ENCODE measurements at places on chromosomes 5 and 9.
A peak's percentile ranks its signal among the peaks of the same experiment; 100 is the strongest.

DNA sequence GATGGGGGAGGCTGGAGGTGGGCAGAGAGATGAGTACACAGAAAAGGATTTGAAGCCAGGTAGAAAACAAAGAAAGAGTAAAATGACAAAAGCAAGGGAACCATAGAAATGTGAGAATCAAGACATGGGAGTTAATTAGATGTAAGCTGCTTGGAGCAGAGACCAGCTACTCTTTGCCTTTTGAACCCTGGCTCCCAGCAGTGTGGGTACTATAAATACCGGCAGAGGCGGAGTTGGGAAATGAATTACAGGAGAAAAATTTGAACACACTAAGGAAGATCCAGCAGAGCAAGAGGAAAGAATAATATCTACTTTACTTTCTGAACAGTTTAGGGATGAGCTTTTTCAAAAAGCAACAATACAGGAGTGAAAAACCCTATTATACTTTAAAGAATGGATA lies 36.5 kb downstream of the KIF24 start:
- DNase-seq, result no peak

DNA sequence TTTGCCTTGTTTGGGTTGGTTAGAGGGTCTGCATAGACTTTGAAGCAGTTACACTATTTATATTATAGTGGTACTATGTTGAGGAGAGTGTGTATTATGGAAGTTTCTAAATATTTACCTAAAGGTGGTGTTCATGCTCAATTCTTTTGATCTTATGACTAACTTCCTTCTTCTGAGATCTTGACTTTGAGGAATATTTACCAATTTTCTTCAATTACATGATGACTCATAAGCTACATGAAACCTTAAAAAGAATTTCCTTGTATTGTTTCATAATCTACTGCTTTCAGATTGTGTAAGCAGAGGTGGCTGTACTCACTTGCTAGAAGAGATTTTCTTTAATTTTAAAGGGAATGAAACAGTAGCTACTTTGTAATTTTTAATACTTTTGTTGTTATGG lies 276.1 kb downstream of the TAF11L14 start:
- peak; percentile 57 for DNase-seq

GRCh38 chr9:93586290-93587057 lies 10.1 kb downstream of the PHF2 start:
- DNase-seq, result no peak

DNA sequence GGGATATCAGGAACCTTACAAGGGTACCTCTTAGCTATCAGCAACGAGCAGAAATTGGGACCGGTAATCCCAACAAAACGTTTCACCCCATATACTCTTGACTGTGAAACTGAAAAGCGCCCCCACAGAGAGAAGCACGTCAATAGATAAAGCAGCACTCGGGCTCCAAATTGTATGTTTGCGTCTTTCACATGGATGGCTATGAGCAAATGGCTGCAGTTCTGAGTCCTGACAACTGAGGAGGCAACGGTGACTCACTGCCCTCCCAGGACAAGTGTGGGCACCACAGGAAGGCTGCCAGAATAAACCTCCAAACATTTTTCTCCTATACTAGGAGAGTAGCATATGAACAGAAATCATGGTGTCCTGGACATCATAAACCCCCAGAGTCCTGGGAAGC lies 36.6 kb downstream of the SEMA4D start:
- DNase-seq, result no peak

GRCh38 chr9:101705135-101705661 lies 33.2 kb downstream of the GRIN3A start:
- peak; percentile 87 for DNase-seq

- no peak for DNase-seq
Observed at GRCh38 chr5:58066557-58066956, 393.3 kb downstream of the PLK2 start.

- no peak for DNase-seq
Observed at GRCh38 chr5:38420246-38420645, 136.2 kb downstream of the LIFR start.

- no peak for DNase-seq
Observed at GRCh38 chr9:134619983-134620661, 21.5 kb upstream of the COL5A1 start.

GRCh38 chr5:179900711-179901110 lies 7.0 kb downstream of the TBC1D9B start:
- DNase-seq, result no peak

GRCh38 chr9:37953775-37954437 lies 50.0 kb upstream of the SLC25A51 start:
- no peak for DNase-seq
